ENCODE measurements at places on chromosomes 3 and 15.

DNA sequence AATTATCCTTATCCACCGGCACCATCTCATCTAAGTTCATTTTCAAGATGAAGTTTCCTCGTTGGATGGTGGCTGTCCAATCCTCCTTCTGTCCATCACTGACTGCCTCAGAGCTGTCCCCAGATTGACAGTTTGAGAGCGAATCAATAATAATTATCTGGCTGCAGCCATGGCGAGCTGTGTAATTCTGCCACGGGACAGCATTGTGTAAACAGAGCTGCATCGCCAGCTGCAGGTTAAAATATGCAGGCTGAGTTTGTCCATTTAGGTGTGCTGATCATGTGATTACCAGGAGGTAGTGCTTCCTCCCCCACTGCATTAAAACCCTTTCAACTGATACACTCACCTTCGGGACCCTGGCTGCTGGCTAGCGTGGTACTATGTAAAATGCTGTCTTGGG, 461.9 kb upstream of the ONECUT1 start:
- DNase-seq = no peak

GRCh38 chr15:98866511-98866910, 141.1 kb downstream of the PGPEP1L start:
- DNase-seq = no peak

- DNase-seq = no peak
Observed at GRCh38 chr15:40081691-40082194, 26.9 kb downstream of the BMF start.

- DNase-seq = no peak
Observed at GRCh38 chr3:158419820-158420653, 151.0 kb upstream of the MLF1 start.

DNA sequence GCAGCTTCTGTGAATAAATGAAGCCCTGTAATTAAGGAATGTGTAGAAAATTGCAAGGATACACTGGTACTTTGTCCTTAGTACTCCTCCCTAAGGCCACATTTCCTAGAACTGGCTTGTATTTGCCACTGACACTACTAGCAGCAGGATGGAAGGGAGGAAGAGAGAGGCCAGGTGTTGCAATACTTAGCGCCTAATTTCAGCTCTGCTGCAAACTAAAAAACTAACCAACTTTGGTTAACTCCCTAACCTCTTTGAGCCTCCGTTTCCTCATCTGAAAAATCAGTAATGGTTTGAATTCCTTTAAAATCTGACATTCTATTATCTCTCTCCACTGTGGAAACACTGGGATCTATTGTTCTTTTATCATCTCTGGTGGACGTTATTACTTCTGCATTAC, 257.0 kb downstream of the SV2B start:
- DNase-seq = no peak

DNA sequence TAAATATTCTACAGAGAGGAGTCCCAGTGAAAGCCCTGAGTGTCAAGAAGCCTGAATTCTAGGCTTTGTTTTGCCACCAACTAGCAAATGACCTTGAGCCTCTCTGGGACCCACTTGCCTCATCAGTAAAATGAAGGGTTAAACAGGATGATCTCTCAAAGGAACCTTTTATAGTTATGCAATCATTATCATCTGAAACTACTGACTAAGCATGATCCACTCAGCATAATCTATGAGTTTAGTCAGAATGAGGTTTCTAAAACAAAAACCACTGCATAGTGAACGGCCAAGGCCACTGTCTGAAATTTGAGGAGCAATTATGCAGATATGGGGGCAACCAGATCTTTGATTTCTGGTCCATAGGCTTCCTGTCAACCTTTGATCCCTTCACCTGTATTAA, 319.0 kb downstream of the MECOM start:
- no peak for DNase-seq

GRCh38 chr3:32757618-32758374, 60.0 kb upstream of the TRIM71 start:
- peak; percentile 55 for DNase-seq

DNA sequence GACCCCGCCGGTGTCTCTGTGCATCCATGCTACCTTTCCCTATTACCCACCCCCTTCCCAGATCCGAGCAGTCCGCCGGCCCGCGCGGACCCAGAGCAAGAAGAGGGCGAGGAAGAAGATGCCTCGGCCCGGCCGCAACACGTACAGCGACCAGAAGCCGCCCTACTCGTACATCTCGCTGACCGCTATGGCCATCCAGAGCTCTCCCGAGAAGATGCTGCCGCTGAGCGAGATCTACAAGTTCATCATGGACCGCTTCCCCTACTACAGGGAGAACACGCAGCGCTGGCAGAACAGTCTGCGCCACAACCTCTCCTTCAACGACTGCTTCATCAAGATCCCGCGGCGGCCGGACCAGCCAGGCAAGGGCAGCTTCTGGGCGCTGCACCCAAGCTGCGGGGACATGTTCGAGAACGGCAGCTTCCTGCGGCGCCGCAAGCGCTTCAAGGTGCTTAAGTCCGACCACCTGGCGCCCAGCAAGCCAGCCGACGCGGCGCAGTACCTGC, 788 bp downstream of the FOXB1 start:
- DNase-seq = no peak

DNA sequence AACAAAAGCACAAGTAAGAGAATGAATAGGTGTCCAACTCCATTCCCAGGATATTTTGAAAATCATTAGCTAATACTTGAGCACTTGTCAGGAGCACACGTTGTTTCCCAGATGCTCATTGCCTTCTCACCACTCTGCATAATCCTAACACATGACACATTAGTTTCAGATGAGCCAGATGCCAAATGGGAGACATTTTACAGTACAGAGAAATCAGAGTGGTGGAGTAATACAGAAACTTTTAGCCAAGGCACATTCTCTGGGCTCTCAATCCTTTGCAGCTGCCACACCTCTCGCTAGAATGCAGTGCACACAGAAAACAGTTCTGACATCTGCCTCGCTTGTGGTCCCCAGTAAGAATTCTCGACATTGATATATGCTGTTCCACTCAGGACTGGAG, 76.6 kb downstream of the P3H2 start:
- DNase-seq = no peak

GRCh38 chr3:105865016-105865623, 3.7 kb downstream of the CBLB start:
- no peak for DNase-seq

- DNase-seq = no peak
Observed at GRCh38 chr3:161694682-161695564, 198.3 kb downstream of the OTOL1 start.

- DNase-seq = no peak
Observed at GRCh38 chr3:12986986-12987385, 86.2 kb downstream of the IQSEC1 start.

DNA sequence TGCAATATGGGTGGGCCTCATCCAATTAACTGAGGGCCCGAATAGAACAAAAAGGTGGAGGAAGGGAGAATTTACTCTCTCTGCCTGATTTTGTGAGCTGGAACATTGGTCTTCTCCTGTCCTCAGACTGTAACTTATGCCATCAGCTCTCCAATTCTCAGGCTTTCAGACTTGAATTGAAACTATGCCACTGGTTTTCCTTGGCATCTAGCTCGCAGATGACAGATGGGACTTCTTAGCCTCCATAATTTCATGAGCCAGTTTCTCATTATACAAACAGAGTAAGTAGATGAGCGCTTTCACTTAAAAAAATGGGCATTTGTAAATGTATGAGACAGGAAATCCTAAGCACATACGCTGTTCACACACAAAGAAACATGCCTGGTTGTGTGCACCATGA, 8.7 kb upstream of the PTX3 start:
- no peak for DNase-seq

- DNase-seq = no peak
Observed at GRCh38 chr15:23647001-23647295, 719 bp downstream of the MAGEL2 start.

DNA sequence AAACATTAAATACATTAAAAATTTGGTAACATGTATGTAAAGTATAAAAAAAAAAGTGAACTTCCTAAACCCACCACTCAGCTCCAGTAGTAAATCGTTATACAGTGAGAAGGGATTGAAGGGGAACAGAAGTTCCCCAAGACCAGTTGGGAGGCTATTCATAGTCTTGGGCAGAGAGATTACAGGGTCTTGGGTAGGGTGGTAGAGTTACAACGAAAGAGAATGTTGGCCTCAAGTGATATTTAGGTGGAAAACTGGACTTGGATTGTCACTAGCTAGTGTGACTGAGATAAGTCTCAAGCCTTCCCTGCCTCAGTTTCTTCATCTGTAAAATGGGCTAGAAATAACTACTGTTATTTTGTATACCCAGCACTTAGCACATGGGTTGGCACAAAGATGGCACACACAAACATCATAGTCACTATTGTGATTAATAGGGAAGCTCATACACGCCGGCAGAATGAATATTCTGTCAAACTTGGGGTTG, 431 bp upstream of the YEATS2 start:
- no peak for DNase-seq

GRCh38 chr3:85821130-85821756, 862.5 kb downstream of the CADM2 start:
- DNase-seq = no peak

DNA sequence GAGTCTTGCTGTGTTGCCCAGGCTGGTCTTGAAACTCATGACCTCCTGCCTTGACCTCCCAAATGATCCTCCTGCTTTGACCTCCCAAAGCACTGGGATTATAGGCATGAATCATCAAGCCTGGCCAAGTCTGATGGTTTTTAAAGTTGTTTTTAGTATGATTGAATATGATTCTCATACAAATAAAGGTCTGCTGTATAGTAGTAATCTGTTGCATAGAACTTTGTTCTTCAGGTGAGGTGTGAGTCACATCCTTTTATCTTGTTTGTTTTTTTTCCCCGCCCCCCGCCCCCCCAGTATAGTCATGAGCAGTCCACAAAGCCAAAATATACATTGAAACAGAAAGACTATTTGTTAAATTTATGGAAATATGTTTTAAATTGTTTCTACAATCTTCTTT, 39.0 kb downstream of the UBE2E2 start:
- DNase-seq = no peak

DNA sequence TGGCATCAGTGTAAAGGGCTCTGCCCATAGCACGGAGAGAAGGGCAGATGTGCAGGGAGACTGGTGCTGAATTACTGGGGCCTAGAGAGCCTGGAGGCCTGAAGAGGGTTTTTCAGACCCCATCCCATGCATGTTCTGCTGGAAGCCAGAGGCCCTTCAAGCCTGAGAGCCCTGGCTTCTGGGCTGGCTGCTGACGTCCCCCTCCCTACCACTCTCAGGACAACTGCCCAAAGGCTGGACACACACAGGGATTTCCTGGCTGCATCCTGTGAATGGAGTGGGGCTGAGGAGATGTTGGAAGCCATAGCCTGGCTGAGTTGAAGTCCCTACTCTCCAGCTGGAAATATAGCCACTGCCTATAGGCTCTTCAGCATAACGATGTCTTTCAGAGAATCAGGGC, 16.9 kb upstream of the DOCK3 start:
- DNase-seq = no peak

GRCh38 chr15:65757256-65757655, 34.8 kb downstream of the DENND4A start:
- no peak for DNase-seq

DNA sequence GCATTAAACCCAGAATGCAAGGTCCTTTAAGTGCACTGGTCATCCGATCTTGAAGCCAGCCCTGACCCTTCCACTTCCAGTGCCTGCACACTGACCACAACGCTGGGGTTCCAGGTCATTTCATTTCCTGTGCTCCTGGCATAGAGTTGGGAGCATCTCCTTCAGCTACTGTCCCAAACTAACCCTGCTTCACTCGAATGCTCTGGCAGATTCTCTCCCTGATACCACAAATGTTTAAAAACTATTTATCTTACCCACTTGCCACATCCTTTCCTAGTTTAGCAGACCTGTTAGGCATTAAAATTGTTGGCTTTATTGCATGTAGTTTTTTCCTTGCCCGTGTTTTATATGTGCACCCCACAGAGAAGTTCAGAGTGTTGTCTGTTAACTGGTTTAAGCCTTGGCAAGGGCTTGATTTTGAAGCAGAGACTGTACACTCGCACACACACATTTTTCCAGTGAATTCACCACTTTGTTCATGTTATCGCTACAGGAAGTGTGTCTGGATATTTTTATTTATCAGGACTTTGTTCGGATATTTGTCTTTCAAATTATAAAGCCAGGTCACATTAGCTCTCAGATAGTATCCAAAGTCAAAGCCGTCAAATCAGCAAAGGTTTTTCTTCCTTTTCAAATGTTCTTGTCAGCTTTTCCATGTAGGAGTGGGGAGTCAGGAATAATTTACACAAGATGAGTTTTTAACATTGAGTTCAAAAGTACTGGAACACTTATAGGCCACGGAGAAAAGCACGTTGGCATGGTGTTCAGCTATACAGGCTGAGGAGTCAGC, 77.3 kb downstream of the ABI3BP start:
- DNase-seq = no peak

GRCh38 chr15:25568751-25569150, 129.9 kb upstream of the UBE3A start:
- no peak for DNase-seq

GRCh38 chr15:61053401-61053965, 175.6 kb downstream of the RORA start:
- no peak for DNase-seq

DNA sequence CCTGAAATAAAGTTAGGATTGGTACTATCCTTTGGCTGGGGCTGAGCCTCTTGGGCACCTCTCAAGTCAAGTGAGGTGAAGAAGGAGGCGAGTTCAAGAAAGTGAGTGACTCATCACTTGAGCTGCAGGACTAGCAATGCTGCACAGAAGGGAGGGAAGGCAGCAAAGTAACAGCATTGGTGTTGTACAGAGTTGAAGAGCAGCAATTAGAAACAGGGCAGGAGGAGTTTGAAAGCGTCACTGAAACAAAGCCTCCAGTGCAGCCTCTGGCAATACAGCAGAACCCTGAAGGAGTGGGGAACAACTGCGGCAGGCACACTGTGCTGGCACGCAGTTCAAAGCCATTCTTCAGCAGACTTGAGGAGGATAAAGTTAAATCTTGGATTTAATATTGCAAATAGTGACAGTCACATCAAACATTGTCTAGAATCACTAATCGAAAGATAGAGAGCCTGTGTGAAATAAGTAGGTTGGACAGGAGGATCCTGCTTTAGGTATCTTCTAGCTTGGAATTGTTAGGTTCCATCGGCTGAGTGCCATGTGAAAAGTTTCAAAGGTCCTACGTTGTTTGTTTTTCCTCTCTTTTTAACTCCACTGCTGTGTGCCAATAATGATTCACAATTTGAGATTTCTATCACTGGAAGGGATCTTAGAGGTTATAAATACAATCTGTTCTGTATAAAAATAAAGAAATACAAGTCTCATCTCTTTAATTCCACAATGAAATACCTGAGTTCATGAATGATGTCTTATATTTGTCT, 479.8 kb downstream of the NAALADL2 start:
- no peak for DNase-seq

DNA sequence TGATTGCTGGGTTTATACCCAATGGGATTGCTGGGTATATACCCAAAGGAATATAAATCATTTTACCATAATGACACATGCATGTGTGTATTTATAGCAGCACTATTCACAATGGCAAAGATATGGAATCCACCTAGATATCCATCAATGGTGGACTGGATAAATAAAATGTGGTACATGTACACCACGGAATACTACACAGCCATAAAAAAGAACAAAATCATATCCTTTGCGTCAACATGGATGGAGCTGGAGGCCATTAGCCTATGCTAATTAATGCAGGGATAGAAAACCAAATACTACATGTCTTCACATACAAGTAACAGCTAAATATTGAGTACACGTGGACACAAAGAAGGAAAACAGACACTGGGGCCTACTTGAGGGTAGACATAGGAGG, 22.6 kb downstream of the MNS1 start:
- DNase-seq = no peak

- DNase-seq = no peak
Observed at GRCh38 chr3:177603148-177603603, 405.9 kb upstream of the TBL1XR1 start.
